T-helper 1 cell treated with Interleukin-12 subunit alpha and Interleukin-12 subunit beta and Interleukin-4 antibody, amounts not matched to agents 30 ng/mL and 1 ng/mL, for 36 hours (primary cell): ENCODE measurements at places on chromosomes 16 and 17. TPM values are rescaled to one million over a fixed set of nuclear protein-coding genes. Genes with fewer than 3 reads are reported as not detected.

TBC1D26 gene
- 0.25 TPM in 1 of 2 replicates, not detected in the other for total RNA-seq

AGRP gene
- total RNA-seq = not detected in 2 replicates

NTN1 gene
- total RNA-seq = 0.10 TPM in 1 of 2 replicates, not detected in the other

GRB7 gene
- 0.86 and 0.95 TPM in 2 replicates for total RNA-seq

TBC1D3B gene
- 12.9 and 14.1 TPM in 2 replicates for total RNA-seq

XAF1 gene
- total RNA-seq = 432 and 434 TPM in 2 replicates

ASPA gene
- total RNA-seq = not detected in 2 replicates

CD300A gene
- total RNA-seq = 49.6 and 50.3 TPM in 2 replicates

DDX28 gene
- 17.9 and 18.0 TPM in 2 replicates for total RNA-seq

G6PC1 gene
- not detected in 2 replicates for total RNA-seq

LPO gene
- total RNA-seq = not detected in 2 replicates

ENPP7 gene
- total RNA-seq = not detected in 2 replicates
